Suprapubic skin (tissue), 4 donors: ENCODE measurements at places on chromosomes 12 and 14. TPM values are rescaled to one million over a fixed set of nuclear protein-coding genes. Genes with fewer than 3 reads are reported as not detected.
A peak's percentile ranks its signal among the peaks of the same experiment; 100 is the strongest.

The RGS6 gene
- total RNA-seq, result 0.08 TPM

The TRIM9 gene
- 2.2 TPM for total RNA-seq

The CCDC177 gene
- 0.13 TPM for total RNA-seq

The PPP1CC gene
- total RNA-seq, result 83.6 TPM

The PRB2 gene
- total RNA-seq, result not detected

The SLC7A8 gene
- total RNA-seq, result 59.8 TPM

The RTL1 gene
- total RNA-seq, result not detected

The MRPS35 gene
- total RNA-seq, result 65.8 TPM

DNA sequence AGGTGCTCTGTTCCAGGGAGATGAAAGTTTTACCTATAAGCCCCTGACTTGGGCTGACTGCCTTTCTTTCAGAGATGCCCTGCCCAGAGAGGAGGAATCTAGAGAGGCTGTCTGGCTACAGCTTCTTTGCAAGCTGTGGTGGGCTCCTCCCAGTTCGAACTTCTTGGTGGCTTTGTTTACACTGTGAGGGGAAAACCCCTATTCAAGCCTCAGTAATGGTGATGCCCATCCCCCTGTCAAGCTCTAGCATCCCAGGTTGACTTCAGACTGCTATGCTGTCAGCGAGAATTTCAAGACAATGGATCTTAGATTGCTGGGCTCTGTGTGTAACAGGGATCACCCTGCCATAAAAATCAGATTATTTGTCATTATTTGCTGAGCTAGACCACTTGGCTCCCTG lies 377.6 kb downstream of the FLRT2 start:
- DNase-seq, result no peak

- no peak for DNase-seq
Measured at GRCh38 chr14:106848330-106849121, 1322.1 kb downstream of the TMEM121 start.

GRCh38 chr12:120639771-120640721 lies at the start of gene CABP1:
TSS of gene CABP1 (plus strand) at chr12:120640626. CDS start at chr12:120640686, 60 bp downstream.
- DNase-seq, result no peak

DNA sequence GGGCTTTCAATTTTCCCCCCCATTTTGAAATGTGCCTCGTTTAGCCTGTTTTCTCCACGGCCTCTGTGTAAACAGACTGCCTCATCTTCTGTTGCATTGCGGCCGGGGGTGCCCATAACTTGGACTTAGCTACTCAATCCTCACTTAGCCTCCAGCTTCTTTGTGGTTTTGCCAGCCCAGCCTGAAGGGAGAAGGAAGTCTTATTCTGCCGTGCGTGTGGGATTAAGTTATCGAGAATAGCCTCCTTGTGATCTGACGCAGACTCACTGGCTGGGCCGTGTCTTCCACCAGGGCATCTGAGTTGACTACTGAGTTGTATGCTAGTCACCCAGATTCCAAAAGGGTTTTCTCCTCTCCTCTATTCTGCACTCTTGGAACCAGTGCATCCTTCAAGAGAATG lies 8.1 kb downstream of the PRKAB1 start:
- no peak for DNase-seq

- no peak for DNase-seq
Measured at GRCh38 chr14:103994535-103995184, 52.3 kb upstream of the RD3L start.

GRCh38 chr12:91538418-91538817 lies 355.8 kb upstream of the DCN start:
- no peak for DNase-seq

DNA sequence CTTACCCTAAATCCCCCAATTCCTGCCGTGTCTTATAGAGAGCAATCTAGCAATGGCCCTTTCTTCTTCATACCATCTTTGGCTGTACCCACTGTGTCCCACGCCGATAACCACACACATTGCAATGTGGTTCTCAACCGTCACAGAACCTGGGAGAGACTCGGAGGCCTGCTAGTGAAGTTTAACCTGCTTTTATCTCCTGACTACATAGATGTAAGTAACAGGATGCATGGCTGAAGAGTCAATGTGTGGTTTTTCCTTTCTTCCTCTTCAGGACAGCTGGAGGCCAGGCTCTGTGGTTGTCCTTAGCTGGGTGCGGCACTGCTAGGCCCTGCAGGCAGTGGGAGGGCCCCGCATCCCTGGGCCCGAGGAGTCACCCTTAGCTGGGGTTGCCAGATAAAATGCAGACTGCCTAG lies 51.3 kb downstream of the ZNF664 start:
- no peak for DNase-seq

DNA sequence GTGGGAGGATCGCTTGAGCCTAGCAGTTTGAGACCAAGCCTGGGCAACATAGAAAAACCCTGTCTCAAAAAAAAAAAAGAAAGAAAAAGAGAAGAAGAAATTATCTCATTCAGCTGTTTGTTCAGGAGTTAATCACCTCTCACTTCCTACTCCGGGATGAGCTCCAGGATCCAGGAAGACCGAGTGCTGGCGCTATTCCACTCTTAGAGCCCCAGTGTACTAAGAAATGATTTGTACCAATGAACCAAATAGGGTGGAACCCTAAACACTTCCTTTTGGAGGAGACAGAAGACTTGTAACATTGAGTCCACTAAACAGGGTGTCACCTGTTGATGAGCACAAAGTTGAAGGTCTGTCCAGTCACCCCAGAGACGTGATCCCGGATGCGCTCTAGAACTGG lies 3.6 kb downstream of the ALKBH2 start:
- no peak for DNase-seq

DNA sequence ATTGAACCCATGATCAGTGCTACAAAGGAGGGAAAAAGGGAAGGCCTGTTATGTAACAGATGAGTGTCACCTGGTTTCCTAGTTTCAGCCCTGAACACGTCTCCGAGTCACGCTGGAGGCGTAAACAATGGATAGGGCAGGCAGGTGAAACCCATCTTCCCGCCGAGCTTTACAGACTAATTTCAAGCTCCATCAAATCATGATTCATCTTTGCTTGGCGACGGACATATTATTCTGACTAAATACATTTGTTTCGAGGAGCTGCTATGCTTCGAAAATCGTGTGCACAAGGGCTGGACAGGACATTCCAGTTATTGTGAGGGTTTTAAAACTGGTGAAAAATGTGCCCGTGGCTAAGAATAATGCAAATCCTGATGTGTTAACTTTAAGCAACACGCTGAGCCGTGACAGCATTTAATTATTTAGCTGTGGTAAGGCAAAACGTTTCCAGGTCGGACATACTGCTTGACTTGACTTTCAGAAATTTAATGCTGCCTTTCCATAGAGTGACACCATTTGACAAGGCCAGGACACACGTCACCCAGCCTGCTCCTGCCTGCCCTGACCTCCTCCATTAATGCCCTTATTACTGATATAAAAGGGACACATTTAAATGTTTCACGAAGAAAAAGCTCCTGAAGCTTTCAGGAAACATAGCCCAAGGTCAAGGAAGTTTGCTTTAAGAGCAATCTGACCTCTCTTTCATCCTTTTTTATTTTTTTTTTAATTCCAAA lies 1203.5 kb upstream of the TMEM132C start:
- DNase-seq, result no peak

- DNase-seq, result no peak
Measured at GRCh38 chr14:22271838-22272799, 316.9 kb downstream of the DAD1 start.

GRCh38 chr14:103846543-103847450 lies 578 bp downstream of the PPP1R13B start:
- DNase-seq, result peak; percentile 68

DNA sequence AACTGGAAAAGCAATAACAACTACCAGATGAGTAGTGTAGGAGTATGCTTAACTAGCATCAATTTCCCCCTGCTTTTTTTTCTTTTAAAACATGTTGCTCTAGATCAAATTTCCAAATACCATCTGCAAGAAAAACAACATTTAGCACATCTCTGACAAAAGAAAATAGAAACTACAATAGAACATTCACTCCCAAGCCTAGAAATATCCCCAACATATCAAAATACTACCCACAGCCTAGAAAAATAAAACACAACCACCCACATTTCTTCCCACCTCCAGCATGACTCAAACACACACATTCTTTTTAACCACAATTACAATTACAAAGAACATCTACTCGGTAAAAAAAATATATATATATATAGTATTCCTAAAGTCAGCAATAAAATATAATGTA lies 120.0 kb downstream of the PPFIA2 start:
- no peak for DNase-seq

DNA sequence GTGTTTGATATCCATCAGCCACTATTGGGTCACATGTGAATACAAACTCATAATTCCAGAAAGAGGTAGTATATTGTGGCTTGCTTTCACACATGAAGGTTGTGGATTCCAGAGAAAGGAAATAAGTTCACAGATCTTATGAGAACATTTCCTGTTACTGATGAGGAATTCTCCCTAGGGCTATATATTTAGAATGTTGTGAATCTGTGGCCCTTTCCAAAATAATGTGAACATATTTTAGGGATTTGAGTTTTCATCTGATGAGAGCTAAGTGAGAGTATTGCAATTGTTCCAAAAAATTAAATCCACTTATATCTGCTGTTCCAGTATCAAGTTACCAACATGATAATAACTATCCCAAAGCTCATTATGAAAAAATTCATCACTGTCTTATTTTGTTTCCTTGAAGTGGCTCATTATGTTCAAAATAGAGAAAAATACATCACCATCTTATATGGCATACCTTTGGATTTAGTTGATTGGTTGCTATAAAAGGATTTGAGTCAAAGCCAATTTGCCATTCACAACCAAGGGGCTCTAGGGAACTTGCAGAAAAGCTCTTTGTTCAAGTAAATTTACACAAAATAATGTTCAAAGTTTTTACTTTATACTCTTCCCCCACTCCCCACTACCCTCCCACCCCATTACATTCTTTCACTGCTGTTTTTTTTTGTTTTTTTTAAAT lies 76.3 kb downstream of the MYRFL start:
- no peak for DNase-seq

DNA sequence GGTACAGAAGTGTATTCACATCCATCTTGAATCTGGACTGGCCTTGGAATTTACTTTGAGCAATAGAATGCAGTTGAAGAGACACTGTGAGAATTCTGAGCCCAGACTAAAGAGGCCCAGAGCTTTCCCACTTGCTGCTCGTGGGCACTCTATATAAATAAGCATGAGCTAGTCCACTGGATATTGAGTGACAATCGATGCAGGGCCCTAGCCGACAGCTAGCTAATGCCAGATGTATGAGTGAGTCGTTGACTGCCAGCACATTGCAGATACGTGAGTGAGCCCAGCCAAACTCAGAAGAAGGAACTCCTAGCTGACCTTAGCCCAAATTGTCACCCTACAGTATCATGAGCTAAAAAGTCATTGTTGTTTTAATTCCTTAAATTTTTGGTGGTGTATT lies 24.9 kb downstream of the NAV3 start:
- DNase-seq, result no peak

DNA sequence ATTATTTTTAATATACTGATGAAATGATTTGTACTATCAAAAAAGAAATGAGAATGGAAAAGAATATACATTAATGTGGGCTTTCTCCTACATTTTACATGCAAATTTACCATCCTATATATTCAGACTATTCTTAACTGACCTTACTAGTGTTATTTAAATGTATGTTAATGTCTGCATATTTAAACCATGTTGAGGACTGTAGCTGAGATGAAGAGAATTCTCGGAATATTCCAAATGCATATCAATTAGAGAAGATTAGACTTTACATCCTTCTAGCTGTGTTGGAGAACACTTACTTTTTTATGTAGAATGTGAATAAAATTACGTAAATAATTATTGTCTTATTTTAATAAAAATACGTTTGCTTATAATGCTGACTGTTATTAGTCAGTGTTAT lies 990.1 kb upstream of the LRFN5 start:
- no peak for DNase-seq

DNA sequence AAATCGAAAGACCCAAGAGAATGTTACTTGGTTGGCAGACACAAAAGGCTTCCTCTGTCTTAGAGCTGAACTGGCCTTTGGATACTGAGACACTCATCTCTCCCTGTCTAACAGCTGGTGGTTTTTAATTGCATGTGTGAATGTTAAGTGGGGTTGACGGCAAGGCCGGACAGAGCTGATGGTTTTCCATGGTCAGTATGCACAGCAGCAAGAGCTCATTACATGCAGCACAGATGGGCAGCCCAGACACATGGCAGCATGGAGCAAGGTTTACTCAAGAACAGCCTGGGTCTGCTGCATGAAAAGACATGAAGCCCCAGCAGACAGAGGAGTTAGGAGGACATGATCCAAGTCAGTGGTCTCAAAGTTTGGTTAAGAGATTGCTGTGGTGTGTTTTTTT lies 27.8 kb upstream of the CACNA2D4 start:
- DNase-seq, result no peak

GRCh38 chr14:50039734-50040400 lies 76.5 kb downstream of the VCPKMT start:
- no peak for DNase-seq

GRCh38 chr14:68695856-68696255 lies 97.0 kb downstream of the ZFP36L1 start:
- DNase-seq, result no peak

DNA sequence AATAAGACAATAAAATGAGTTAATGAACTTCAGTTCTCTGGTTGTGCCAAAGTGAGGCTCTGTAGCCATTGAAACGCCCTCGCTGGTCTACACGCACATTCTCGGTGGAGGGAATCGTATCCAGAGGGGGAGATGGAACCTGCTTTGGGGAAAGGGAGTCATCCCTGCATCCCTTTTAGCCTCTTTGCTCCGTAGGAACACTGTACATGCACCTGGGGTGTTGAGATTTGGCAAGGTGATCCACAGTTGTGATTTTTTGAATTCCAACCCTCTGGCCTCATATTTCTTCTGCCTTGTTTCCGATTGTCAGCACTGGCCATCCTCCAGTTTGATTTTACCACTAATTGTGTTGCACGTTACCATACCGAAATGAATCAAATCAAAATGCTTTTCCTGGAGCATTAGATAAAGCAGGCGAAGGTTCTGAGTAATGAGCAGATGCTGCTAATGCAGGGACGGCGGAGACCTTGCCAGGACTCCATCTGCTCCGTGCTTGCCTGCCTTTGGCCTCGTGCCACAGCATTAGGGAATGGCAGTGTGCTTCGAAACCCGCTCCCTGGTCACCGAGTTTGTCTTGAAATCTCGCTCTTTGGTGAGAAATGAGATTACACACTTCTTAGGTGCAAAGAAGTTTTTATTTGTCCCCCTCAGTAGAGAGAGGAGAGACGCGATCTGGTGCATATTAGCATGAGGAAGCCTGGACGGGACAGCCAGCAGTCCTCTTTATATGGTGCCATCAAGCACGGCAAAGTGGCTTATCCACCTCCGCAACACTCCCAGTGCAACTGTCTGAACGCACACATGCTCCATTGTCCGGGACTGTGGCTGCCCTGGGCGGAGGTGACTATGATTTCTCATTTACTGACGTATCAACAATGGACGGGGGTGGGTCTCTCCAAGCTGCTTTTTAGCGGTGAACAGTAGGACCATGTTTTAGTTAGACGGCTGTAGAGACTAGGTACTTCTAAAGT lies 59.1 kb downstream of the FBXW8 start:
- DNase-seq, result no peak

- DNase-seq, result no peak
Measured at GRCh38 chr12:47388712-47389111, 309.0 kb upstream of the AMIGO2 start.
